ENCODE measurements at places on chromosomes 4 and X.

- DNase-seq = no peak
Measured at GRCh38 chrX:130386408-130386808, 934 bp upstream of the GPR119 start.

- peak; percentile 43 for DNase-seq
Measured at GRCh38 chrX:129984111-129984958, 1.9 kb downstream of the BCORL1 start.

- no peak for DNase-seq
Measured at GRCh38 chr4:38762560-38762959, 20.2 kb downstream of the TLR10 start.

- DNase-seq = no peak
Measured at GRCh38 chrX:121781991-121782390, 734.6 kb downstream of the GLUD2 start.

DNA sequence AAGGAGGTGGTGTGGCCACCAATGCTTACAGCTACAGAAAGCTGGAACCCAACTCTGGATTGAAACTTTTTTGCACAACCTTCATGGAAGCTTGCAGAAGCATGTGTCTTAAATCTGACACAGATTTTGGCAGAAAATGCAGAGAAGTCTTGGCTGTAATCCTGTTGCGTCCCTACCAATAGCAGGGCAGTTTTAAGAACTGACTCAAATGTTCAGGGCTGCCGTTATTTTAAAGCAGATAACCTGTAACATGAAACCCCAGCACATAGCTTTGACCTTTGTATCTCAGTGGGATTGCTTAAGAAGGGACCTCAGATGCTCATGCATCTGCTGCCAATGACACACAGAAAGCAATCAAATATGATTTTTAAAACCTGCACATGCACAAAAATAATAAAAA, at the start of gene VEGFD:
Gene VEGFD, minus strand, starts transcription at position 110 of the 400 bp plus-strand sequence. CDS start 467 bp downstream, outside the sequence.
- DNase-seq = peak; percentile 22

All from AG08396 (cell line).